Urothelium cell line (cell line): ENCODE measurements at places on chromosomes 2 and 18.

DNA sequence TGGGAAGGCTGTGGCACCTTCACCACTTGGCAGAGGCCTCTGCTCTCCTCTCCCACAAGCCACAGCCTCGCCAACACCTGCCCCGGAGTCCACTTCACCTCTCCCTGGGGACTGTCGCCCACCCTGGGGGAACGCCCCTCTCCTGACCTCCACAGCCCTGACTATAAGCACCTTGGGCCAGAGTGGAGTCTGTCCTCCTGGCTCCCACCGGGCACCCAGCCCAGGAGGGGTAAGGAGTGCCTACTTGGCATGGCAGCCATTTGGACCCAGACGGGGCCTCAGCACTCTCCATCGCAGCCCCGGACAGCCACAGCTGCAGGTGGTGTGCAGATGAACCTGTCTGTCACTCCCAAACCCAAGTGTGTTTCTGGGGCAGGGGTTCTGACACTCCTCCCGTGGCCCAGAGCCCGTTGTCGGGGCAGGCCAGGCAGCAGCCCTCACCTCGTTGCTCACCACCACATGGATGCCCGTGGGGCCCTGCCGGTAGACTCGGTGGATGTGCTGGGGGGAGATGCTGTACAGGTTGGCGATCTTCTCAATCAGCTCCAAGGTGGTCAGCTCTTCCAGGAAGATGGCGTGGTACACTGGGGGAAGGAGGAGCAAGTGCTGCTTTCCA is 53.5 kb downstream of the TFCP2L1 start:
- DNase-seq, result no peak

DNA sequence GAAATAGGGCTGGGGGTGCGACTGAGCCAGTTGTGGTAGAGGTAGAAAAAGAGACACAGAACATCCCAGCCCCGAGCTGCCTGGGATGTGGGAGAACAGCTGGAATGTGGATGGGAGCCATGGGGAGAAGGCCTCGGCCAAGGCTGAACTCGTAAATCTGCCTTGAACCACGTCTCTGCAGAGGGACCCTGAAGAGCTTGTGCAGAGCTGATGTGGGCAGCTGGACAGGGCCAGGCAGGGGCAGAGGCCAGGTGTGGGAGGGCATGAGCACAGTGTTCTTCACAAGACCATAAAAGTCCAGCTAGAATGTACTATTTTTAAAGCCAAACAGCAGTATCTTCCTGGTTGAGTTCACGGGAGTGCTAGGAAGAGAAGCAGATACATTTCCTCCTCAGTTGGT is 5.7 kb downstream of the TCF23 start:
- no peak for DNase-seq

DNA sequence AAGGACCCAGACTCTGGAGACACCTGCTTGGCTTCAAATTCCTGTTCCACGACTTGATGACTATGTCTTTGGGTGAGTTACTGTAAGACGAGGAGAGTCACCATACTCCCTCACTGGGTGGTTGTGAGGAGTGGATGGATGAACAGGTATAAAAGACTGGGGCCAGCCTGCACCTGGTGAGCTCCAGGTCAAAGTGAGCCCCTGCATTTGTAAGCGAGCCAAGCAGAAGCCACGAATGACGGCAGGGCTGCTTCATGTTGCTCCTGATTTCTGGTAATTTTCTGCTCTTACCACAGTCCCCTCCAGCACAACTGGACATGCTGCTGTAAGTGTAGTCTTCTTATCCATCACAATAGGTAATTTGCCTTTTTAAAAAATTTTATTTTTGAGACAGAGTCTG is 86.6 kb downstream of the POLR1A start:
- no peak for DNase-seq

GRCh38 chr2:177334940-177335543 is 57.5 kb upstream of the AGPS start:
- peak; percentile 51 for DNase-seq

GRCh38 chr2:122988395-122989221 is 1036.5 kb upstream of the CNTNAP5 start:
- no peak for DNase-seq

- DNase-seq, result no peak
These were observed 421.3 kb upstream of the NXPH2 start for GRCh38 chr2:139201516-139201915.

DNA sequence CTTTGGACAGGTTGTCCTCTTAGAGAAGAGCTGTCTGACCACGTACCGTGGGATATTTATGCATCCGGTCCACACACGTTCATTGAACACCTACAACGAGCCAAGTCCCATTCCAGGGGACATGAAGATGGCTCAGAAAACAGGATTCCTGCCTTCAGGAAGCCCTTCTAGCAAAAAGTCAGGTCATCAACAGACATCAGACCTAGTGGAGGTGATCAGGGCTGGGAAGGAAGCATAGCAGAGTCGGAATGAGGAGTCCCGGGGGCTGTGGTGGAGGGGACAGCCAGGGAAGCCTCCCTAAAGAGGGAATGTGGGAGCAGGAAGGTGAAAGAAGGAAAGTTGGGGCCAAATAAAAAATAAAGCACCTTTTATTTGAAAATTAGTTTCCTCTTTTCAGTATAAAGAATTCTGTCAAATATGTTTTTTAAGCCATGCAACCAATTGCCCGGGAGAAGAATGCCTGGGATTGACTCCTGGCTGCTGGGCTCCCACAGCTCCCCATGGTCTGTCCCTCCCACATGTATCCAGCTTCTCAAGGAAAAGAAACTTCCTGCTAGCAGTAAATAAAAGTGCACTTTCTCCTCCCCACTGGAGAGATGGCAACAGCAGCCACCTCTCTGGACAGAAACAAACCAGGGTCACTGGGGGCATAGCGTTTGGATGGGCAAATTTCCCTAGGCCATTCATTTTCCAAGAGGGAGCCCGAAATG is 144.8 kb downstream of the SMAD7 start:
- DNase-seq, result no peak

DNA sequence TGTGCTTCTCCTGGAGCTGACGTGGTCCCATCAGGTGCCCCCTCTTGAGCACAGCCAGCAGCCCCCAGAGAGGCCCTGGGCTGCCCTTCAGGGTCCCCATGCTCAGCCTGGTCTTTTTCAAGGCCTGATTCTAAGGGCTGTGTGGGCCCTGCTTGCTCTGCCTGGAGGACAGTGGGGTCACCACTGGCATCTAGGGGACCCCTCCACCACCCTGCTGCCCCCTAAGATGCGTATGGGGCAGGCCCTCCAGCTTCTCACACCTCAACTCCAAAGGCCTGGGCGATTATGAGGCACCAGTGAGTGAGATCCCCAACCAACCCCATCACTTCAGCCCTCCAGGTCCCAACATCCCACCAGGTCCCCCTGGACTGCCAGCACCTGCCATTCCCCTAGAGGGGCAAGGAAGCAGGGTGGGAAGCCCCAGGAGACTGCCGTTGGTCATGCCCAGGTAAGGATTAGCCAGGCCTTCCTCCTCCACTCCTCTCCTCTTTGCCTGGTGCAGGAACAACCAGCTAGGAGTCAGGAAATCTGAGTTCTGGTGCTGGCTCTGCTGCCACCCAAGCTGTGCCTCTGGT is 114.4 kb downstream of the SMAD7 start:
- DNase-seq, result no peak

- peak; percentile 66 for DNase-seq
These were observed at the start of gene MC4R for GRCh38 chr18:60372596-60372995. Gene MC4R, minus strand, starts transcription at chr18:60372775. Its CDS starts 426 bp downstream, at chr18:60372349.

DNA sequence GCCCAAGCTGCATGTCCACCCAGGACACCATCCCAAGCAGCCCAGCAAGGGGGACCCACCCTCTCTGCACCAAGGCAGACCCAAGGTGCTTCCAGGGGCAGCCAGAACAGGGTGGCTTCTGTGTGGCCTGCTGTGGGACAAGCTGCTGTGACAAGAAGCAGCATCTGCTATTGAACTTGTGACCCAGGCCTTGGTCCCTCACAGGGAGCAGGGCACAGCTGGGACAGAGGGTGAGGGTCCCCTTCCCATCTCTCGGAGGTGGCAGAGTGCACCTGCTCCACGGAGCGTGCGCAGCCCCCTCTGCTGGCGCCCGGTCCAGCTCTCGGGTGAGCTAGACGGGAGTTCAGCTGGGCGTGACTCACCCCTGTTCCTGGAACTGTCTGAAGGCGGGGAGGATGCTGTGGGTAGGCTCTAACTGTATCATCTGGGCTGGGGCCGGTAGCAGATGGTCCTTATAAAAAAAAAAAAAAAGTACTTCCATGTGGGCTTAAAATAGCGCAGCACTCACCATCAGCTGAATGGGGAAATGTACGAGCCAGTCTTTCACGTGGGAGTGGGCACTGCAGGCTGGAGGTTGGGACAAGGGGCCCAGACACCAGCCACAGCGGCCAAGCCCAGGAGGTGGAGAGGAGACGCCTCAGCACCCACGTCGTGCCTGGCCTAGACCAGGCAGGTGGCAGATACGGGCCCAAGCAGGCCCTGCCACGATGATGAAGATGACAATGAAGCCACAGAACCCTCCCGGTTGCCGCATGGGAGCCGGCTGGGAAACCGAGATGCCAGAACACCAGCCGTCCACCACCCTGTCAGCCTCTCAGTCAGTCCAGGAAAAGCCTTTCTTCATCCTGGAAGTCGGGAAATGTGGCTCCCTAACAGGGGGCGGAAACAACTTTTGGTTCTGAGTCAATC is 136.8 kb upstream of the ID2 start:
- DNase-seq, result peak; percentile 94

GRCh38 chr2:161484061-161484460 is 68.0 kb downstream of the TBR1 start:
- no peak for DNase-seq

GRCh38 chr2:112577756-112578155 is 6.7 kb upstream of the CHCHD5 start:
- no peak for DNase-seq

DNA sequence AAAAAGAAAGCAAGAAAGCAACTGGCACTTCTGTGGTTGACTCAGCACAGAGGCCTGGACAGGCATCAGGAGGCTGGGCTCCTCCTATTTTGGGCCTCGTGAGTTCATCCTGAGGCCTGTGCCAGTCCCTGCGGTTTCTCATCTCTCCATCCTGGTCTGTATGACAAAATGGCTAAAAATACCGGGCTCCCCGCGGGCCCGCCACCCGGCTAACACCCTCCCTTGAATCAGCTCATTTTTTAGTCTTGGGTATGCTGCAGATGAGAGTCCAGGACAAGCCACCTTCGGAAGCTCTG is 62.3 kb upstream of the YWHAQ start:
- DNase-seq, result peak; percentile 84

DNA sequence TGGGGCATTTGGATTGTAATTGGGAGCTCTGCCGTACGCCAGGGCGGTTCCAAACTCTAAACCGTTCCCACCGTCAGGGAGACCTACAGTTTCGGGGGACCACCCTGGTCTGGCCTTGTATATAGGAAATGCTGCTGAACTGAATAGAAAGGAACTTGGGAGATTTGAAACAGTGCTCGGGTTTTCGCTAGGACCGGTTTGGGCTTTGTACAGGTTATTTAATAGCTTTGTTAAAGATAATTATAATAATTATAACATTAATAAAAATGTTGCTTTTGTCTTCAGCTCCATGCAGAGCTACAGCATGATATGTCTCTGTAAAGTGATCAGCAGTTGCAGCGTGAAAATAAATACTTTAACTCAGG is 2.4 kb downstream of the SP5 start:
- no peak for DNase-seq

DNA sequence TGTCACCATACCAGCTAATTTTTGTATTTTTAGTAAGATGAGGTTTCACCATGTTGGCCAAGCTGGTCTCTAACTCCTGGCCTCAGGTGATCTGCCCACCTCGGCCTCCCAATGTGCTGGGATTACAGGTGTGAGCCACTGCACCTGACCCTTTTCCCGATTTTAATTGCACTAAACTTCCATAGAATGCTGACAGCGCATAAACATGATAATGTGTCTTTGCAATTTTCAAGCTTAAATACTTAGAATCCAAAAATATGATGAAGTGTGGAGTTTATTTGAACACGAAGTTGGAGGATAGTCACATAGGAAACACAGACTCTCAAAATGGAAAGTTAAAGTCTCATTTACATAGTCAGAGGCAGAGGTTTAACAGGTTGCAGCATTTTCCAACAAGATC is 138.6 kb downstream of the TPO start:
- no peak for DNase-seq

- DNase-seq, result no peak
These were observed 2.5 kb upstream of the HS6ST1 start for GRCh38 chr2:128320906-128321771.

- DNase-seq, result no peak
These were observed 119.1 kb upstream of the SPRED2 start for GRCh38 chr2:65551528-65551927.

- DNase-seq, result no peak
These were observed 250.0 kb downstream of the TCF4 start for GRCh38 chr18:55337908-55338521.
